ENCODE measurements at places on chromosomes 11 and 22. TPM values are rescaled to one million over a fixed set of nuclear protein-coding genes. Genes with fewer than 3 reads are reported as not detected.

Gene CCDC81
- 5.6 TPM for total RNA-seq

Gene MOGAT2
- total RNA-seq, result not detected

Gene OAF
- 10.8 TPM for total RNA-seq

Gene TMPRSS4
- total RNA-seq, result not detected

Gene MMP11
- 1.4 TPM for total RNA-seq

Gene NRXN2
- total RNA-seq, result 0.18 TPM

Gene GLYATL2
- 0.36 TPM for total RNA-seq

Gene MYRF
- 1.6 TPM for total RNA-seq

Gene CCDC90B
- 43.7 TPM for total RNA-seq

Gene SNX32
- total RNA-seq, result not detected

Gene KDM4E
- total RNA-seq, result not detected

Gene AIFM3
- total RNA-seq, result 0.18 TPM

Gene TRIM48
- not detected for total RNA-seq

Gene DNAJB7
- total RNA-seq, result not detected

Gene C22orf15
- total RNA-seq, result 2.3 TPM

Gene GSTT2
- total RNA-seq, result 1.4 TPM

Gene FJX1
- total RNA-seq, result 8.4 TPM

Gene WBP2NL
- total RNA-seq, result not detected

Gene GGTLC2
- not detected for total RNA-seq

Gene TRIM51
- not detected for total RNA-seq

Gene MAML2
- 18.1 TPM for total RNA-seq

Gene C22orf42
- total RNA-seq, result not detected

Gene NCF4
- not detected for total RNA-seq

Gene TRIM49B
- not detected for total RNA-seq

Gene CD3E
- total RNA-seq, result not detected

Gene MYEOV
- total RNA-seq, result 6.8 TPM

Gene RHOD
- total RNA-seq, result 5.3 TPM

Data from IMR-90 (cell line).